GM10248 (cell line): ENCODE measurements at places on chromosomes 4 and X.

DNA sequence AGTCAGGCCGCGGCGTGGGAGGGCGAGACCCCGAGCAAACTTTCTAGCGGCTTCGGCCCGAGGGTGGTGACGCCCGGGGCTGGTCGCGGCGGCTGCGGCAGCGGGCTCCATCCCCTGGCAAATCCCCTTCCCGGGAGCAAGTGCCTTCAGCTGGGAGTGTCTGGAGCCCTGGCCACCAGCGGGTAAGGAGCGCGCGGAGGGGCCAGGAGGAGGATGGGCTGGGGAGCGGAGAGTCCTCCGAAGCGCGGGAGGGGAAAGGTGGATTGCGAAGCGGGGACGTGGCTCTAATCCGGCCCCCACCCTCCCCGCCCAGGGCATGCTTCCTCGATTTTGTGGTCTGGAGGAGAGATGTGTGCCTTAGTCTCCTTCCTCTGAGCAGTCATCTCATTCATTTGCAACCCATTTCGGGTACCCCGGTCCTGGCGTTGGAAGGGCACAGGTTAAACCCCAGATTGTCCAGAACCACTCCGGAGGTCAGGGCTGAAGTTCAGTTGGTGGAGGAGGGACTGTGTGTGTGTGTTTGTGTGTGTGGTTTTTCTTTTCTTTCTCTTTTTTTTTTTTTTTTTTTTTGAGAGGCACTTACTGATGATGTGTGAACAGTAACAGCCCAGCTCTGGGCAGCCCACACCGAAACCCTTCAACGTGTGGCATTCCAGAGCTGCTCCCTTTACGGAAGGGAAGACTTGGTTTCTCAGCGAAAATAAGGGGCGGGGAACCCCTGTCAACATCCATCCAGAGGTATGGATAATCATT lies 516 bp downstream of the SGMS2 start:
- DNase-seq, result no peak

DNA sequence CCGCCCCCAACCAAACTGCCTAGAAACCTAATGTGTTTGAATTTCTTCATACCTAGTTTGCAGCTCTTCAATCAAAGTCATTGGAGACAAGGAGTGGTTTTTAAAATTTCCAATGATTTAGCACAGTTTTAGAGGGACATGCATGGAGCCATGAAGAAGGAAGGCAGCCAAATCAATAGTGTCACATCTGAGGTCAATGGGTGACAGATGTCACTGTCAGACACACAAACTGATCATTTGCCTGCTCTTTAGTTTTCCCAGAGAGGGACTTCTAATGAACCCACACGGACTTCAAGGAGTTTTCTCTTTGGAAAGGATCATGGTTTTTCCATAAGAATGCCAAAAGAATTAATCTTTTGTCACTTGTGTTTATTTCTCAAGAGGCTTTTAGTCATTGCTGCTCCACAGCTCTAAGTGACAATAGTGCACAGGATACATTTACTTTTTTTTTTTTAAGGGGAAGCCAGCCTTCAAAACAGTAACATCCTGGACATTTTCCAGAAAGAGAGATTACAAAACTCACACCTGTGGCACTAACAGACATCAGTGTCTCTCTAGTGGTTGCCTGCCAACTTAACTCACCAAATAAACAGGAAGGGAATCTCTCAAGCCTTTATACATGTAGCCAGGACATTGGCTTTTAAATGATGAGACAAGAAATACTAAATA lies 251.1 kb upstream of the DIAPH2 start:
- no peak for DNase-seq

DNA sequence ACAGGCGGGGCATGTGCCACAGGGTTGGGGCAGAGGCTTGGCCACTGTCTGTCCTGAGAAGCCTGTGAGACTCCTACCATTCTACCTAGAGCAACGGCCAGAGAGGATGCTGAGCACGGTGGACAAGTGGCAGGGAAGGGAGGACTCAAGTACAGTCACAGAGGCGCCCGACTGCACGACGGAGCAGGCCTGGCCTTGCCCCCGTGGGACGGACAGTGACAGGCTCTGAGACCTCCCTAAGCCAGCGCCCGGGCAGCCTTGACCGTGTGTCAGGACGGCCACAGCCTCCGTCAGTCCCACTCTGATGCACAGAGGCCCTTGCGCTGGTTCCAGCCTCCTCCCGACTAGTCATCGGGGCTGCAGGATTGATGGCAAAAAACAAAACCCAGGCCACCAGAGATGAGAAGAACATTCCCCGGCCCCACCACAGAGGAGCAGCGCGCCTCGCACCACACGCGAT lies 36.7 kb upstream of the MXD4 start:
- no peak for DNase-seq

DNA sequence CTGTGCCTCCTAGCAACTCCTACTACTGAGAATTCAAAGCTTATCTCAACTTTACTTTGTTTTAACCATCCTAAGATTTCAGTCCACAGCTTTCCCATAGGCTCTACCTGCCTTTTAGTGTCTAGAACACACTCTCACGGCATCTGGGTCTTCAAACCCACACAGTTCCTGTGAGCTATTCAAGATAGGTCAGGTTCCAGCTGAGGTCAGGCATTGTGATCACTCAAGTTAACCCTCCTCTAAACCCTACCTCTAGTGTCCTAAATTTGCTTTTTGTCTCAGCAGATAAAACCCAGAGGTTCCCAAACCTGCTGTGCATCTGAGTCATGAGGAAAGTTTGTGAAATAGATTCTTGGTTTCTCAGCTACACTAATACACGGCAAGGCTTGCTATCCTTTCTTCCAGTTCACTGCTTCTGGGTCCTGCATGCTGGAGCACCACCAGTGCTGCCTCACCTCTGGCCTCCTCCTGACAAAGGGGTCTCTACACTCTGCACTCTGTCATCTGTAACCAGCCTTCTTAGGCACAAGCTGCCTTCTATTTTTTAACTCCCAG lies 324.6 kb upstream of the MAGEB2 start:
- DNase-seq, result no peak

DNA sequence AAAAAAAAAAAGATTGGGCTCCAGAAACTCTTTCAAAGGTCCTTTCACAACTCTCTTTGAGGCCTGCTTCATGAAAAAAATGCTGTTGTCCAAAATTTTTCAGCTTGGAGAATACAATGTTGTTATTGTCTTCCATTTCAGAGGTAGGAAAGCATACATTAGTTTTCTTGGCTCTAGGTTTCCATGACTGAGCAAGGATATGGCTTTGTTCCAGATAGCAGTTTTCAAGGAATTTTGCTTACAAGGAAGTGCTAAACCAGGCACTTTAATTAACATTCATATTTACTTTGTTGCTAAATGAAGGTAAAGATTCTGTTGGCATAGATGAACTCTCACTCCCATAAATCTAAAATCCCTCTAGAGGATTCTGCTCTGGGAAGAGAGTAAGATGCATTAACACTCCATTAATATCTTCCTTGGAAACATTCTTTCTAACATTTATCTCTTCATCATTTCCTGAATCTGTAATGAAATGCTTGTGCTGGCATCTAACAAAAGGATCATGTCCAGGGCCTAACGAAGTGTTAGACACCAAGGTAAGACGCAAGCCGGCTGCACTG lies 118.4 kb downstream of the COL25A1 start:
- DNase-seq, result no peak

DNA sequence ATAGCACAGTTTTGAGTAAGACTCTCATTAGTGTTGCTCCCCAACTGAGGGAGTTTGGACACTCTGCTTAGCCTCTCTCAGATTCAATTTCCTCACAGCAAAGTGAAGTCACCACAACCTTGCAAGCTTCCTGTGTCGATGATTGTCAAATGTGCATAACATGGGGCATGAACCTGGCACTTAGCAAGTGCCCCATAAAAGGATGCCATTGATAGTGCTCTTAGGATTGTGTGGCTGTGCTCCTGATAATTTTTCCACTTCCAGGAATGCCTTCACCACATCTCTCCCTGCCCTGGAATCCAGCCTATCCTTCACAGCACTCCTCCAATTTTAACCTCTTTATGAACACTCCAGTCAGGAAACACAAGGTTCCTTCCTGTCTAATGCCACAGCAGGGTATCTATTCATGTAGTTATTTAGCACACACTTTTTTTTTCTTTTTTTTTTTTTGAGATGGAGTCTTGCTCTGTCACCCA lies 309.4 kb downstream of the PPP3CA start:
- DNase-seq, result no peak

DNA sequence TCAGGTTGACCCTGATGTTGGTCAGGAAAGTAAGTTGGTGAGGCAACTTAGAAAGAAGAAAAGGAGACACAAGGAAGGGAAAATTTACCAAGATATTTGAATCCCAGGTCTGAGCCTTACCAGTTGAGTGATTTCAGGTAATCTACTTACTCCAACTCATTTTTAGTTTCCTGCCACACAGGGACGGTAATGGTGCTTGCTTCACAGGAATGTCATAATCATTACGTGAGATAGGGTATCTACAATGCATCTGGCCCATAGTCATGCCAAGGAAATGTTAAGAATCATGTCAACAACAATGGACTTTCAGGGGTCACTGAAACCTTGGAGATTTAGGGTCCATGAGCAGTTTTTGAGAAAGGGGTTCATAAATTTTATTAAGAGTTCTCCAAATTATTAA lies 195.4 kb upstream of the HHIP start:
- DNase-seq, result no peak

DNA sequence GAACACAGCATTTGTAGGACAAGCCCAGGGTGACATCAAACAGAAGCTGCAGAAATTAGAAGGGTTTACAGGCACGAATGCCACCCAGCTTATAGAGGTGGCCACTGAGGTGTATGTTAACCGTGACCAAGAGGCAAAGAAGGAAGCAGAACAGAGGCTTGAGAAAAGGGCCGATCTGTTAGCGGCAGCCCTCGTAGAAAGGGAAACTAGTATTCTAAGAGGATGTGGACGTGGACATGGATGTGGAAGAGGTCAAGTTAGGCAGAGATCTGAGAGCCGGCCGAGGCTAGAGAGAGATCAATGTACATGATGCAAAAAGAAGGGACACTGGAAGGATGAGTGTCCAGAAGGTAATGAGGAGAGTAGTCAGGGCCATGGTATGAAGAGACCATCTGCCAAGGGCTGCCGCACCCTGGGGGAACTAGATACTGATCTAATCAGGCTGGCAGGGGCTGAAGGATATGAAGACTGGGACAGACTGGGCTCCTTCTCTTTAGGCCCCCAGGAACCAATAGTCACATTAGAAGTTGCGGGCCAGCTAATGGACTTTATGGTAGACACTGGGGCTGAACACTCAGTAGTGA lies 27.5 kb downstream of the LIAS start:
- DNase-seq, result no peak
